NCI-H1417 treated with DMSO at 0.1 percent for 48 hours (cell line): ENCODE measurements at places on chromosomes 13 and 19.

DNA sequence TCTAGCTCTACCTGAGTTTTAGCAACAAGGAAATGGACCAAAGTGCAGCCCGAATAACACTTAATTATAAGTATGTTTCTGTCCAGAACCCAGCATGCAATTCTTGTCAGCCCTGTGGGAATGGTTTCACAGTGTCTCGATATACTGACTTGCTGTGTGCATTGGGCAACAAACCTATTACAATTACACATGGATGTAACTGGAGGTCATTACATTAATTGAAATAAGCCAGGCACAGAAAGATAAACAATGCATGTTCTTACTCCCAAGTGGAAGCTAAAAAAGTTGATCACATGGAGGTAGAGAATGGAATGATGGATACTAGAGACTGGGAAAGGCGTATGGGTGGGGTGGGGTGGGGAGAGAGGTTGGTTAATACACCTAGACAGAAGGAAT lies 5.1 kb upstream of the CYP2S1 start:
- no peak for DNase-seq

- no peak for DNase-seq
These were observed 991 bp downstream of the ABHD17A start for GRCh38 chr19:1884291-1884718.

- DNase-seq, result no peak
These were observed 69.1 kb upstream of the WASF3 start for GRCh38 chr13:26488236-26489003.

DNA sequence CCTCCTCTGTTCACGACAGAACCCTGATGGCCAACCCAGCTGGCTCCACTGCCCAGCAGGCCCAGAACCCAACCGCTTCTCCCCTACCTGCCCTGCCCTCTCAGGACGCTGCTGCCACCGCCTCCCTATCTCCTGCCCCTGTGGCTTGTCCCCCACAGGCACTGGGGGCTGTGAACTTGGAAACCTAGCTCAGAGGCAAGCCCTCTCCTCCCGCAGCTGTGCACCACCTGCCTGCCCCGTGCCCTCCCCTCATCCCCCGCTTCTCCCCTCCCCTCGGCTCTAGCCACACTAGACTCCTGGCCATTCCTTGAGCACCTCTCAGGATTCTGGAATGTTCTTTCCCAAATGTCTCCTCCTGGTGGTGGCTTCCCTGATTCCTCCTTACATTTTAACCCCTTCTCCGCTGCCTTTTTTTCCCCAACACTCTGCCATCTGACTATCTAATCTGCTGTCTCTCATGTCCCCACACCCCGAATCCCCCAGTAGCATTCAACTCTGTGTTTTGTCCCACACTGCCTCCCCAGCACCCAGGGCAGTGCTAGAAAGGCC lies 6.7 kb downstream of the NANOS3 start:
- no peak for DNase-seq

- DNase-seq, result no peak
These were observed 167.4 kb upstream of the SLITRK1 start for GRCh38 chr13:84049443-84050219.

DNA sequence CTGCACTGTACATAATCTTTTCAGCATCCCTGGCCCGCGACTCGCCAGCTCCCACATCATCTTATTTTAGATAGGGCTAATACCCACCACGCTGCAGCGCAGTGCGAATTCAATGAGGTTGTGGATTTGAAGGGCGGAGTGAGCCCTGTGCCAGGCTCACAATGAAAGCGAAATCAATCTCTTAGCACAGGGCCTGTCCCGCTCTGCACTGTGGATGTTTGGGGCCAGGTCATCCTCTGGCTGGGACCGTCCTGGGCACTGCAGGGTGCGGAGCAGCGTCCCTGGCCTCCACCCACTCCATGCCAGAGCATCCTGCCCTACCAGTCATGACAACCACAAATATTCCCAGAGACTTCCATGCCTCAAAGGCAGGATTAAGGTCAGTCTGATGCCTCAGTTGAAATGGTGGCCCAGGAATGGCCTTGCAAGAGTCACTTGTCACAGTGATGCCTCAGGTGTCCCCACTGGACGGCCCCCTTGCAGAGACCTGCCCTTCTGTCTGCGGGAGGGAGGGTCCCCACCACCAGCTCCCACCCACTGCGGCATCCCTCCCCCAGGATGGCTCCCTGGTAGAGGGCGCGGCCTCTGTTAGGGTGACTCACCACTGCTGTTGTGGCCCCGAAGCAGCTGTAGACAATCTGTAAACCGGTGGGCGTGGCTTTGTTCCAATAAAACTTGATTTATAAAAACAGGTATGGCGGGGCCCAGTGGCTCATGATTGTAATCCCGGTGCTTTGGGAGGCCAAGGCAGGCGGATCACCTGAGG lies 5.6 kb downstream of the UHRF1 start:
- no peak for DNase-seq

DNA sequence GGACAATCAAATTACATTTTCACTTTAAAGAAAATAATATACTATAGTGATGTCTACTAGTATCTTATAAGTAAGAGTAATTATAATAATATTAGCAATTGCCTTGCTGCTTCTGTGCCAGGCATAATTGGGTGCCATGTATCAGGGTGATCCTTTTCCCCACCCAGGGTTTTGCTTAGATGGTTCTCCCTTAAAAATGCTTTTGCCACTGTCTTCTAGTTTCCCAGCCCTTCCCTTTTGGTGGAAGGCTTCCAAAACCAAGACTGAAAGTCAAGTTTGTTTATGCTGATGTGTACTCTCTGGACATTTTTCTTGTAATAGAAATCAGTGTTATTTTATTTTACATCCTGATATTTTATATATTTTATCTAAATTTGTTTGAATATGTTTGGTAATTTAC lies 77.8 kb downstream of the ITGBL1 start:
- no peak for DNase-seq

- DNase-seq, result no peak
These were observed 661 bp downstream of the FREM2 start for GRCh38 chr13:38687246-38688229.

DNA sequence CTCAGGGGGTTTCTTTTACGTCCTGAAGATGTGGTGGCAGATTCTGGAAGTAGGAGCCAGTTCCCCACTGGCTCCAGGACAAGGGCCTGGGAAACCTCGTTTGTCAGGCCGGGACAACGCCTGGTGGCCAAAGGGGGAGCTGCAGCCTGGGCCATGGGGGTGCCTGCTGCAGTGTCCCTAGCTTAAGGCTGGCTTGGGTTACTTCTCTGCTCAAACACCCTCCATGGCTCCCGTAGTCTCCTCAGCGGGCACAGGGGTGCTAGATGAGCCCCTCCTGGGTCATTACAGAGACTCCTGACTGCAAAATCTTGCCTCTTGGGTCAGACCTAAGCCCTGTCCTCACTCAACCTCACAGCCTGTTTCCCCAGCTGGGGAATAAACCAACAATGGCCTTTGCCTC lies 14.7 kb downstream of the CILP2 start:
- DNase-seq, result no peak

DNA sequence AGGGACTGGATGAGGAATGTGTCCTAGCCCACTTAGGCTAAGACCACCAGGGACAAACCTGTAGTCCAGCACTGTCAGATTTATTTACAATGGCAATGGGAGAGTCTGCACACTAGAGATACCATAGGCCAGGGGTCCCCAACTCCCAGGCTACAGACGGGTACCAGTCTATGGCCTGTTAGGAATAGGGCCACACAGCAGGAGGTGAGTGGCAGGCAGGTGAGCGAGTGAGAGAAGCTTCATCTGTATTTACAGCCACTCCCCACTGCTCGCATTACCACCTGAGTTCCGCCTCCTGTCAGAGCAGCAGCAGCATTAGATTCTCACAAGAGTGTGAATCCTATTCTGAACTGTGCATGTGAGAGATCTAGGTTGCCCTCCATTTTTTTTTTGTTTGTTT lies 2.4 kb downstream of the THAP8 start:
- DNase-seq, result no peak

GRCh38 chr19:29001141-29001581 lies 211.8 kb downstream of the UQCRFS1 start:
- no peak for DNase-seq

DNA sequence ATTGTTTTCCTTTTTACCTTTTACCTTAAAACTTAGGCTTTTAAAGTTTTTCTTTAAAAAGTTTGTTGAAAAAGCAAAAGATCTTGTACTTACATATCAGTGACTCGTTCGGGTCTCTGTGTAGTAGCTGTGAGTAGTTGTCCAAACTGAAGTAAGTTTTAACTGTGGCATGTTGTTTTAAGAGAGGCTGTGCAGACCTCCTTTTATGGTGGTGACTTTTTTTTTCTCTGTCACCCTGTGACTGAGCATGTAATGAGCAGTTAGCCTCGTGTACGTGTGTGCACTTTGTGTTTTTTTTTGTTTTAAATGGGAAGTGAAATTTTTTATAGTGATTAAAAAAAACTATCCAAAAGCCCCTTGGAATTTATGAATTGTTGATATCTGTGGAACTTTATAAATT lies at the start of gene GPR183:
Gene GPR183, minus strand, starts transcription at position 153 of the 400 bp plus-strand sequence. CDS start 11,254 bp downstream, outside the sequence.
- no peak for DNase-seq

GRCh38 chr19:39542206-39542605 lies 2.2 kb upstream of the EID2 start:
- no peak for DNase-seq

- no peak for DNase-seq
These were observed 159.6 kb upstream of the ATXN8OS start for GRCh38 chr13:69948016-69948415.
